T-cell (primary cell): ENCODE measurements at places on chromosomes 2 and 18.

- peak; percentile 54 for DNase-seq
Observed at GRCh38 chr2:118309946-118310680, 221.8 kb downstream of the INSIG2 start.

GRCh38 chr2:226115102-226115831 lies 684.4 kb downstream of the IRS1 start:
- no peak for DNase-seq

GRCh38 chr18:59060551-59060950 lies 79.1 kb upstream of the SEC11C start:
- DNase-seq = no peak

GRCh38 chr2:9991221-9991620 lies 39.7 kb downstream of the GRHL1 start:
- DNase-seq = no peak

GRCh38 chr18:8478968-8479370 lies 130.3 kb upstream of the RAB12 start:
- no peak for DNase-seq

DNA sequence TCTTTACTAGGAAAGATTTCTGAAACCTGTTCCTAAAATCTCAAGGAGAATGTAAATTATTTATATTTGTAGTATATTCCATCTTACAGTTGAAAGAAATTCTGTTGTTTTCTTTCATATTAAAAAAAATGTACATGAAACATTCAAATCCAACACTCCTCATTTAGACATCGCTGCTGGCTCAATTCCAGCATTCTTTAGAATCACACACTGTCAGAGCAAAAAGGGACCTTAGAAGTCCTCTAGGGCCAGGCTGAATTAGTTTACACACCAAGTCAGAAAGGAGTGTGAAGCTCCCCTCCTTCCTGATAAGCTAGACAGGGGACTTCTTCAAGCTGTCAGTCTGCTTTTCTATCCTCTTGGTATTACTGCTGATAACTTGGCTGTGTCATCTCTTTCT lies 158.6 kb upstream of the LTBP1 start:
- DNase-seq = no peak

DNA sequence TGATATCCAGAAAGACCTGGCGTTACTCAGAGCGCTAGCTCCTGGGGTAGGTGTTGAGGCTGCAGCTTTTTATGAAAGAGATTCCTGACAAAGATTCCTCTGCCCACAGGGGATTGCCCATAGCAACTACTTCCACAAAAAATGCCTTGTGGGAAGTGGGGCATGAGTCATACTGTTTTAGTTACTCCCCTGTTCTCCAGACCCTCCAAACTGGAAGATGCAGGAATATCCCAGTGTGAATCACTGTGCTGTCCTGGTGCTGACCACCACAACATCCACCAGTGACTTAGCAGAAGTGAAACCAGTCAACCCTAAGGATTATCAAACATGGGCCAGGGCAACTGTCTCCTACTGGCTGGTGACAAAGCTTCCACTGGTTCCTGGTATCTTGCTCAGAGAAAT lies 61.8 kb downstream of the CDH2 start:
- DNase-seq = no peak

- no peak for DNase-seq
Observed at GRCh38 chr2:233219848-233220247, 31.6 kb upstream of the ATG16L1 start.
